ENCODE measurements at places on chromosomes 13 and 19. TPM values are rescaled to one million over a fixed set of nuclear protein-coding genes. Genes with fewer than 3 reads are reported as not detected.

Gene FAAP24
- total RNA-seq, result 8.7 TPM

Gene ANKRD10
- 124 TPM for total RNA-seq

Gene ZNF284
- 1.4 TPM for total RNA-seq

Gene ZNF730
- 0.61 TPM for total RNA-seq

Gene LRRC8E
- not detected for total RNA-seq

Gene SEMA6B
- not detected for total RNA-seq

Gene HOMER3
- total RNA-seq, result not detected

Gene CEACAM7
- total RNA-seq, result not detected

Measured in T-helper 2 cell treated with Interferon-gamma antibody and Interleukin-4, amounts not matched to agents 100 ng/mL and 5 ng/mL, for 36 hours (primary cell).